GM12892 (cell line): ENCODE measurements at places on chromosomes 4 and X.

GRCh38 chrX:151515237-151515636, 48.2 kb upstream of the PASD1 start:
- DNase-seq = no peak

DNA sequence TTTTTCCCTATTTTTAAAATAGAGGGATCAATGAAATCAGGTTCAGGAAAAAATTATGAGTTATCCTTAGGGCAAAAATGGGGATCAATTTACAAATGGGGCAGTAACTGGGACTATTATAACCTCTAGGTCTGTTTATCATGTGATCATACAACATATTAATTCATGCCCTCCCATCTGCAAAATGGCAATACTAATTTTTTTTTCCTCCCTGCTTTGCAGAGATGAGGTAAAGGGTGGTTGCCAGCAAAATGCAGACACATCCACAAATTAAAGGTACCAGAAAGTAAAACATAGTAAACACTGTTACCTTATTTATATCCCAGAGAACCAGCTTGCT, 467 bp downstream of the HSD17B11 start:
- no peak for DNase-seq

DNA sequence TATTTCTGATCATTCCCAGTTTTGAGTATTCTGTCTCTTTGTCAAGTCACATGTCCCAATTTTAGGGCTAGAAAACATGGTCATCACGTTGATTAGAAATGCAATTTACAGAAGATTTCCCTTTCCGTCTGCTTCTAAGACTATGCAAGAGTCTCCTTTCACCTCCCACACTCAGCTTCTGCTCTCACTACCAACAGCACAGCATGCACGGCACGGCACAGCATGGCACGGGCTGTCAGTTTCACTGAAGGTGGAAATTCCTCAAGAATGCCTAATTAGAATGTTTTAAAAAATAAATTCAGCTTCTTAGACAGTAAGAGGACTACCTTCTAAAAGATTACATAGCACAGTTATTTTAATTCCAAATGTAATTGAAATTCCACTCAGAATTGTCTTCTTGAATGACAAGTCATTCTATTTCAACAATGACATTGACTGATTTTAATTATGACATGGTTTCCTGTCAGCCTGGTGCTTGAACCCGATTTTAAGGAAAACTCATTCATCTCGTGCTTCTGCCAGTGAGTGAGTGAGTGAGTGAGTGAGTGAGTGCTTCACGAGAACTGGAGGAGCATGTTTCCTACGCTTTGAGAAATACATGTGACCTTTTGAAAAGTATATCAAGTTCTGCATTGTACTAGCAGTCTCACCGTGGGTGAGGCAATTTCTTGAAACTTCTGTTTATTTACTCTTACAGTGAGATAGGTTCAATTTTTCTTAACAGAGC, 124.8 kb upstream of the SORBS2 start:
- DNase-seq = no peak

DNA sequence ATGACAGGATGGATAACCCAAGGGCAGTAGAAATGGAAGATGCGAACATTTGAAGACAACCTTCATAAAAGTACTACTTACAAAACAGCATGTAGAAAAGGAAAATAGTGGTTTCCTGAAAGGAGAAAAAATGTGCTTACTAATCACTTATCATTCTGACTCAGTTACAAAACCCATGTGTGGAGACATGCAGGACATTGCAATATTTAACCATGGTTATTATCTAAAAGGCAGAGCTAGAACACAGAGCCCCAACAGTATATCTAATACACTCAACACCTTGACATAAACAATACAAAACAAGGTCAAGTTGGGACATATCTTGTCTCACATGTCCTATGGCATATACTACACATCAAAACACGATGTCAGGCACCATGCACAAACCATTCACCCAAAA, 55.9 kb downstream of the EIF4E start:
- DNase-seq = no peak

- DNase-seq = no peak
Measured at GRCh38 chr4:73822389-73822788, 14.1 kb upstream of the CXCL6 start.

DNA sequence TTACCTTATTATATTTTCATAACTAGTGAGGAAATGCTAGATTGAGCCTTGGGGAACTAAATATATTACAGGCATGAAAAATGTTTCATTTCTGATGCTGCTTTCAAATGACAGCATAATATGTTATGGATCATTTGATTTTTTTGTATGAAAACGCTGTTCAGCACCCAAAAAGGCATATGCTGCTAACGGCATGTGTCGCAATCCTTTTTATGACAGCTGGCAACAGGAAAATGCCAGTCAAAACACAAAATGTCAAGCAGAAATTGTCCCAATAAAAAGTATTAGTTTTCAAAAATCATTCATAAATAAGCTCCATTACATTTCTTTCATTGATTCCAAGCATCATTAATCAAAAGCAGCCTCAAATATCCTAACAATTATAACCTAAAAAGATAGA, 1244.5 kb downstream of the PCDH7 start:
- no peak for DNase-seq

DNA sequence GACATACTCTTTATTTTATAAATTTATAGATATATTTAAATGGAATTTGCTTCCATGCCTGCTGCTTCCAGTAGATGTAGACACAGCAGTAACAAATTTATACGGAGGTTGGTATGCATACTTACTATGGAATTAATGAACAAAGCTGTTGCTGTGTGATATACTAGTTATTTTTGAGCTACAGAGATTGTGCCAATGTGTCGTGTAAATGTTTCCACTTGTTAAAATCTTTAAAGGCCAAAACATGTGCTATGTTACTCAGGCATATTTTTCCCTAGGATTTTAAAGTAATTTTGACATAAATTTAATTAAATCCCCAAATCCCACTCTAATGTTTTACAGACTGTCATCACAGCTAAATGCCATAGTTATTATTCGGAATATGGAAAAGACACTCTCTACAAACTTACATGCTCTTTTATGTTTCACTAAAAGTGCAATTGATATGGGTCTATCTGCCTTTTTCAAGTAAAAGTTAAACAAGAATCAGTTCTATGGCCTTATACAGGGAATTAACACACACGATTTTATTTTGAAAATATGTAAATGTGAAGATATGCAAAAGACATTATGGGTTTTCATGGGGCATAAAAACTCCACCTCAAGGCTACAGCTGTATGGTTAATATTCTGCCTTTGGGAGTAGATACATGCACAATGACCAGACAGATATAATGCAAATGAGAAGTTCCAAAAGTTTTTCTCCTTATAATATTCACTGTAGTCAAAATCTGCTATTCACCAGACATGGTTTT, 256.8 kb downstream of the FSTL5 start:
- DNase-seq = no peak

GRCh38 chrX:43644124-43644701, 11.9 kb upstream of the MAOA start:
- no peak for DNase-seq

DNA sequence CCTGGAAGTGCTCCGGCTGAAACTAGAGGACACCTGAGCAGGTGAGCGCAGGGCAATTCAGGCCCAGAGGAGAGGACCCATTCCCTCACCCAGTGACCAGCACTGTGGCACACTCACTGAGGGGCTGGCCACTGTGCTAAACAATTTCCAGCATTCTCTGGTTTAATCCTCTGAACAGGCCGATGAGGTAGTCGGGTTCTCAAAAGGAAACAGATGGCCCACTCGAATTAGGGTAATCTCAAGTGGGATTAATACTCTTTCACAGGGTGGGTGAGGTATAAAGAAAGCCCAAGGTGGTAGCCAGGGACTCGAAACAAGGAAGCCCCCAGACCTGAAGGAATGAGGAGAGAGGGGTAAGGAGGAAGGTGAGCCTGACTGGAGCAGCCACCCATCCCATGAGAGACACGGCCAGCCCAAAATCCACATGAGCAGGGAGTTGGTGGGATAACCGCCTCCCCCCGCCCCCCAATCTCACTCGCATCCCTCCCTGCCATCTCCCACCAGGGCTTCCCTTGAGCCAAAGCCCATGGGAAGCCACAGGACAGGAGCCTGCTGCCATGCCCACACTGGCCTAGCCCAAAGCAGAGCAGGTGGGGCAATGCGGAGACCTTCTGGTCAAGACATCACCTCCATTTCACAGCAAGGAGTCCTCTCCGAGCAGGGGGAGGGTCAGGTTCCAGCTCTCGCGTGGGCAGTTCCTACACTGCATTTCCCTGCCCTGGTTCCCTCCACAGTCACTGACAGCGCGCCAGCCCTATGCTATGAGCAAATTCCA, 55.0 kb downstream of the SH3KBP1 start:
- DNase-seq = no peak

DNA sequence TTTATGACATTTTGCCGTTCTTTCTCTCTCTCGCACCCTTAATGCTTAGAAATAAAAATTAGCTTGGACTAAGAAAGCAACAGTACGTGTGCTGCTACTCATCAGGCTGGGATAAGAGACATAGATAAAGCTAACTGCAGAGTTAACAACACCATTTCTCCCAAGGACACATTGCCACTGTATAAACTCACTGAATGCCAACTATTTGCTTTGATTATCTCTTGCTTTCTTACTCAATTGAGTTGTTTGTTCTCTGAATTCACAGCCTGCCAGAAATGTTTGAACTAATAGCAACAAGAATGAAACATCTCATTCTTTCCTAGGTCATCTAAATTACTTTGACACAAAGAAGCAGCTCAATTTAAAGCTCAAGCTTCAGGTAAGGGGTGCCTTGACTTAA, 34.6 kb downstream of the F8 start:
- DNase-seq = no peak

- DNase-seq = no peak
Measured at GRCh38 chr4:93182722-93183121, 645.8 kb upstream of the ATOH1 start.

DNA sequence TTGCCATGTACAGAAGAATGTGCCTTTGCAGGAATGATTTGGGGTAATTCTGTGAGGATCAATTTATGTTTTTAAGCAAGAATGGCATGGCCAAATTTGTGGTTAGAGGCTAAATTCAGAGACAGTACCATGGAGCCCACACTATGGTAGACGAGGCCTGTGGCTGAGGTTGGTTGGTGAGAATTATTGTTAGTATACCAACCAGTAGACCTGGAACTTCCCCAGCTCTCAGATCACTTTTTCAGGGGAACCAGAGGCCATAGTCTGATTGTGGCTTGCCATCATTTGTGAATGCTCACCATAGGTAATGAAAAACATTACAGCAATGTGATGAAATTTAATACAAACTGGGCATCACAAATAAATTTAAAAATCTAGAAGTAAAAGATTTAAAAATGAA, 56.3 kb downstream of the SHISA3 start:
- no peak for DNase-seq

GRCh38 chr4:119647558-119647957, 19.0 kb upstream of the PDE5A start:
- DNase-seq = no peak

GRCh38 chr4:180391613-180392012, 1851.6 kb upstream of the TENM3 start:
- no peak for DNase-seq
